ENCODE measurements at places on chromosomes 3 and 15.

GRCh38 chr3:139710212-139710611 lies 32.4 kb upstream of the NMNAT3 start:
- DNase-seq: no peak

DNA sequence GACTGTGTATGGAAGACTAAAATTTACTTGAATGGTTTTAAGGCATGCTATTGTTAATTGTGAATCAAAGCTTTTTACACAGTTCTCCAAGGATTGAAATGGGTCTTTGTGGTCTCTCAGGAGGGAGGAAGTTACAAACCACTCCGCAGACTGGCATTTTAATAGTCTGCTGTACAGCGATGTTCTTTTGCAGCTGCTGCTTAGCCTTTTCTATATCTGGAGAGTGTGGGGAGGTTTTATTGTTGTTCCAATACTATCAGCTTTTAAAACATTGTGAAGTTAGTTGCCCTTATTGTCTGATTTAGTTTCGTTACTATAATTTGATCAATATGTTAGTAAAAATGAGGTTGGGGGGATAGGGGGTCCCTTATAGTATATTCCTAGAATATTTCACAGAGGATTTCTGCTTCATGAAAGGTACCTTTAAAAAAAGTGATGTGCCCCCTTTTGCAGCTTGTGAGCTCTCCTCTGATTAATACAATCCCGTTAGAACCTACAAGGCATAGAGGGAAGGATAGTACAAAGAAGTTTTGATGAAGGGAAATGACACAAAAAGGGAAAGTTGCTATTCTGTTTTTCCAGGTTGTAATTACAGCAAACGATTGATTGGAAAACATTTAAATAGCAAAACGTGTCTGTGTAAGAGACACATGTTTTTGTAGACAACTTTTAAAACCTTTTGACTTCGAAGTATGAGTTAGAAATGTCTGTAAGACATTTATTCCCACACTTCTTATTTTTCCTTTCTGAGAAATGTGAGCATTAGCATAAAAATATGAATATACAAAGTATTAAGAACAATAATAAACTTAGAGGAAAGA lies 158.3 kb upstream of the CGNL1 start:
- no peak for DNase-seq

DNA sequence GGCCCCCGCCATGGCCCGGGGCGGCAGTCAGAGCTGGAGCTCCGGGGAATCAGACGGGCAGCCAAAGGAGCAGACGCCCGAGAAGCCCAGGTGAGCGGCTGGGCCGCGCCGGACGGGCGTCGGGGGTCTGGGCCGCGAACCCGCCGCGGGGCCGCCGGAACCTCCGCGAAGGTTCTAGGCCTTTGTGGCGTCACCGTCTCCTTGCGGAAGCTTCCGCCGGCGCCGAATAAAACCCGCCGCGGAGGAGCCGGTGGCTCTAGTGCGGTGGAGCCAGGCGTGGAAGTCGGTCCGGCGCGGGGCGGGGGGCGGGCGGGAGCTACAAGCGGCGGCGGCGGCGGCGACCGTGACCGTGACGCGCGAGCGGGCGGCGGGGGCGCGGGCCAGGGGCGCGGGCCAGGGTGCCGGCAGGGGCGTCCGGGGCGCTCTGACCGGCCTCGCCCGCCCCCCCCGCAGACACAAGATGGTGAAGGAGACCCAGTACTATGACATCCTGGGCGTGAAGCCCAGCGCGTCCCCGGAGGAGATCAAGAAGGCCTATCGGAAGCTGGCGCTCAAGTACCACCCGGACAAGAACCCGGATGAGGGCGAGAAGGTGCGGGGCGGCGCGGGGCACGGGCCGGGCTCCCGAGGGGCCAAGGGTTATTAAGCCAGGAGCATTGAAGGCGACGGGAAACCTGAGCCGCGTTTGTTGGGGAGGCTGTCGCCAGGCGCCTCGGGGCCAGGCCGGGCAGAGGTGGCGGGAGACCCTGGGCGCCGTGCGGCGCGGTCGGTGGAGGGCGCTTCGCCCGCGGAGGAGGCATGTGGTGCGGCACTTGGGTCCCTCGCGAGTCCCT lies at the start of gene DNAJA4:
Gene DNAJA4 (plus strand): TSS at position 259 of the 833 bp plus-strand sequence. CDS start 202 bp downstream, at position 461.
- no peak for DNase-seq

DNA sequence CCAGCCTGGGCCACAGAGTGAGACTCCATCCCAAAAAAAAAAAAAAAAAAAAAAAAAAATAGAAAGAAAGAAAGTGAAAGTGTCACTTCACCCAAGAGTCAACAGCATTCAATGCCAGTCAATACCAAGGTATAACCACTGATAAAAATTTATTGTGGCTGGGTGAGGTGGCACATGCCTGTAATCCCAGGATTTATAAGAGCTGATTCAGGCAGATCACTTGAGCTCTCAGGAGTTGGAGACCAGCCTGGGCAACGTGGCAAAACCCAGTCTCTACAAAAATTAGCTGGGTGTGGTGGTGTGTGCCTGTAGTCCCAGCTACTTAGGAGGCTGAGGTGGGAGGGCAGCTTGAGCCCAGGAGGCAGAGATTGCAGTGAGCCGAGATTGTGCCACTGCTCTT lies 46.5 kb upstream of the PIK3CB start:
- no peak for DNase-seq

DNA sequence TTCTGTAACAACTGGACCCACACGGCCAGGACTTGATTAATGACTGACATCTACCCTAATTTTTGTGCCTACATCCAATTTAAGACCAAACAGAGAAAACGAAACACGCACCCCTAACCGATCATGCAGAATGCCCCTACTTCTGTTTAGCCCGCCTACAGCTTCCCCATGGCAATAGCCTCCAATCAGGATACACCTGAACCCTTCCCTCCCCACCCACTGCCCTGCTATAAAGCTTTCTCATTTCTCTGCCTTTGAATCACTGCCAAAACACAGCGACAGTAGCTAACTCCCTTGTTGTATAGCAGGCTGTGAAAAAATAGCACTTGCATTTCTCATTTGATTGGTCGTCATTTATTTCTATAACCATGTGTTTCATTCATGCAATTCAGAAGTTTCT lies 45.2 kb upstream of the DPPA4 start:
- DNase-seq: no peak

DNA sequence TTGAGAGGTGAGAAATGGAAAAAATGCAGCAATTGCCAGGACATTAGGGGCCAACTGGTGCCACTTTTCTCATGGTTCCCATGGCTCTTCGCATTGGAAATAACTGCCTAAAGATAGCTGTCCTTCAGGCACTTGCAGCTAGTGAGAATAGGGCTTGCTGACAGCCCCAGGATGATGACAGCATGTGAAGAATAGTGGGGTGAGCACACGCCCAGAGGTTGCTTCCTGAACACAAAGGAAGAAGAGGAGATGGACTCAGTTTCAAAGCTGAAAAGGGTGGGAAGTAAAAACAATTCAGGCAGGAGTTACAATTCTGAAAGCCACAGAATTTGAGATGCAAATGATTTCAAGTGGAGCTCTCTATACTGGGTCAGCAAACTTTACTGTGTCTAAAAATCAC lies 45.6 kb downstream of the TNFAIP8L3 start:
- DNase-seq: no peak

- no peak for DNase-seq
Measured at GRCh38 chr3:136414476-136414875, 164.3 kb downstream of the PCCB start.

- no peak for DNase-seq
Measured at GRCh38 chr3:134622806-134623365, 27.9 kb downstream of the KY start.

DNA sequence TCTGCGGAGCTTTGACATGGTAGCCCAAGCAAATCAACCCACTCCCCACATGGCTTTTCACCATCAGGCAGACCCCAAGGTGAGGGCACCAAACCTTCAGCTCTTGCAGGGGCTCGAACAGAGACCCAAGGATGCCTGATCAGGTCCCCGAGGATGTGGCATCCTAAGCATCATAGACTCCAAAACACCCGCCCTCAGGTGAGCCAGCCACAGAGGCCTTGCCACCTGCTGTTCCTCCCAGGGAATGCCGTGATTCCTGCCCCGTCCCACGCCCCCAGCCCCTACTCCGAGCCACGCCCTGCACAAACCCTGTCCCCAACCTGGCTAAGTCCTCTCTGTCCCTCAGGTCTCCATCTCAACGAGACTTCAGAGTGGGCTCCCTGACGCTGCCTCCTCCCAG lies 34.7 kb upstream of the SLC41A3 start:
- DNase-seq: no peak

DNA sequence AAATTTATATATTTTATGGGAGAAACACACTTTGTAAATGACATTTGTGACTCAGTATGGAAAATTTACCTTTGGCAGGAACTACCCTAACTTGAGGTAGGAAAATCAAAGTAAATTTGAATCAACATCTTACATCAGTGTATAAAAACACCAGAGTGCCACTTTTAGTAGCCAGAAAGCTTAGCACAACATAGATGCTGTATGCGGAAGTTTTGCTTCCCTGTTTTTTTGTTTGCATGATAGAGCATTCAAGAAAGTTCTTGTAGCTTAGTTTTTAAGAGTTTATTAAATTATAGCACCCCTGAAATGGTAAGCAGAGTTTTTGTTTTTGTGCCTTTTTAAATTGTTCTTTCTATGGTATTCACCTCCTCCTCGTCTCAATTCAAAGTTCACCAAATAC lies 120.8 kb upstream of the RAP2B start:
- DNase-seq: no peak

DNA sequence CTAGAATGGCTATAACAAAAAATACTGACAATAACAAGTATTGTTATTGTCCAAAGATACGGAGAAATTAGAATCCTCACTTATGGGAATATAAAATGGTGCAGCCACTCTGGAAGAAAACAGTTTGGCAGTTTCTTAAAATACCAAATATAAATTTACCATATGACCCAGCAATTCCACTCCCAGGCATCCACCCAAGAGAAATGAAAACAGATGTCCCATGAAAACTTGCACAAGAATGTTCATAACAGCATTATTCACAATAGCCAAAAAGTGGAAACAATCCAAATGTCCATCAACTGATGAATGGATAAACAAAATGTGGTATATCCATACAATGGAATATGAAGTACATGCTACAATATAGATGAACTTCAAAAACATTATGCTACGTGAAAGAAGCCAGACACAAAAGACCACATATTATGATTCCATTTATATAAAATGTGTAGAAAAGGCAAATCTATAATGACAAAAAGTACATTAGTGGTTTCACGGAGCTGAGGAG lies 9.4 kb downstream of the AAGAB start:
- no peak for DNase-seq

DNA sequence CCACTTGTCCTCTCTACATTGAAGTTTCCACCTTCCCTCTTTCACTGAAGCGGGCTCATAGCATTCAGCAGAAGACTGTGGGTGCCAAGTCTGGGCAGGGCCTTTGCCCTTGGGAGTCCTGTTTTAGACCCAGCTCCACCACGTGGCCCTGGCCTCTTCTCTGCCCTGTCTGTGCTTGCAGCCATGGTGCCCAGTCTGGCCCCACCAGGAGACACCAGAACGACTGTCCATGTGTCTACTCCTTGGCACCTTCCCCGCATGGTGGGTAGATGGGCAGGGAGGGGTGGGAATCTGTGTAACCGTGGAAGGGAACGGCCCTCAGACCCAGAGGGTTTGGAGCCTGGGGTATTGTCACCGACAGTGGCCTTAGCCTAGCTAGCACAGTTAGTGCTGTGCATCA lies 17.9 kb upstream of the EMC3 start:
- no peak for DNase-seq

- DNase-seq: no peak
Measured at GRCh38 chr3:53303549-53303948, 43.8 kb downstream of the DCP1A start.

- no peak for DNase-seq
Measured at GRCh38 chr3:18422972-18423371, 2.2 kb downstream of the SATB1 start.
